ENCODE measurements at places on chromosomes 11 and 22.

DNA sequence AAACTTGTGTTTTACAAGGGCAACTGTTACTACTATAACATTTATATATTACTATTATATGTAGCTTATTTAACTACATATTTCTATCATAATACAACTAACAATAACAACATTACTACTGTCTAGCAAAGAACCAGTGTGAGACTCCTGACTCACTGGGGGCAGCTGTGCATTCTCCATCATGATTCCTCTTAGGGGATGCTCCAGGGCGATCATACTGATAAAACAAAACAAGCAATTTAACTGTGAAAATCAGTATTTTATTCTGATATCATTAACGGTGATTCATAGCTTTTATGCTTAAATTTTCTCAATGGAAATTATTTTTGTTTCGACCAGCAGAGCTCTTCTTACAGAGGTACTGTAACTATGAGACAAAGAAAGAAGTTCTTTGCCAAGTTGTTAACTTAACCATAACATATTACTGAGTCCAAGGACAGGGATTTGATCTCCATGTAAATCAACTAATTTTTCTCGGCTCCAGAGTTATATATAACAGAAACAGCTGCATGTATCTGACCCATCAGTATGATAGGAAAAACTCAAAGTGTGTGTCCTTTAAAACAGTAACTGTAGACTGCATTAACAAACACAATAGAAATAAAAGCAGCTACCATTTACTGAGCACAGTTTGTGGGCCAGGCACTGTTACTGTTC lies 24.8 kb upstream of the FNBP4 start:
- DNase-seq: no peak

- no peak for DNase-seq
Measured at GRCh38 chr11:114099392-114100178, 40.1 kb downstream of the ZBTB16 start.

- DNase-seq: peak; percentile 52
Measured at GRCh38 chr11:95790933-95791708, 823 bp downstream of the CEP57 start.

DNA sequence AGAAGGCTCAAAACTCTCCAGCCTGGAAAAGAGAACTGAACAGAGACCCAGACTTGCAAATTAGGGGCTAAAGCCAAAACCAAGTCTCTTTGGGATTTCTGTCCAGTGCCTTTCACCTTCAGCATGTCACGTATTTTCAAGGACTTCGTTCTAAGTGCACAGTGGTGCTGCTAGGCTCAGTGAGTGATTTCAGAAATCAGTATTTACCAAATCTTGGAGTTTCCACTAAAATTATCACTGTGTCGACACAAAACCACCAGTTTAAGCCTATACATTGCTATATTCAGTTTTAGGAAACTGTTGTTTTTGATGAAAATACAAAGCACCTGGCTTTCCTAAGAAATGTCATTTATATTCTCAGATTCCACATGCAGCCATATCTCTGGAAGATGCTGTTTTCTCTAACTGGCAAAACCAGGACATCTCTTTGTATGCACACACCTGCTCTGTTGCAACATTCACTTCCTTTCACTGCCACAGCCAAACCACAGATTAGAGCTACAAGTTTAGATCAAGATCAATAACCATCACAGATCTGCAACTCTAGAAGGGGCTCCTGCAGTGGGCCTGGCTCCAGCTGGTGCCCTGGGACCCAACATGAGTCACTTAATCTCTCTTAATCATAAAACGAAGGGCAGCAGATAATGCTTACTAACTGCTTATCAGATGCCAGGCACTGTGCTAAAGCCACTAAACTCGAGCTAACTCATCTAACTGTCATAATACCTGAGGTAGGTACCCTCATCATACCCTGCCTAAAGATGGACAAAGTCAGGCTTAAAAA lies 22.3 kb downstream of the SMCO4 start:
- no peak for DNase-seq

DNA sequence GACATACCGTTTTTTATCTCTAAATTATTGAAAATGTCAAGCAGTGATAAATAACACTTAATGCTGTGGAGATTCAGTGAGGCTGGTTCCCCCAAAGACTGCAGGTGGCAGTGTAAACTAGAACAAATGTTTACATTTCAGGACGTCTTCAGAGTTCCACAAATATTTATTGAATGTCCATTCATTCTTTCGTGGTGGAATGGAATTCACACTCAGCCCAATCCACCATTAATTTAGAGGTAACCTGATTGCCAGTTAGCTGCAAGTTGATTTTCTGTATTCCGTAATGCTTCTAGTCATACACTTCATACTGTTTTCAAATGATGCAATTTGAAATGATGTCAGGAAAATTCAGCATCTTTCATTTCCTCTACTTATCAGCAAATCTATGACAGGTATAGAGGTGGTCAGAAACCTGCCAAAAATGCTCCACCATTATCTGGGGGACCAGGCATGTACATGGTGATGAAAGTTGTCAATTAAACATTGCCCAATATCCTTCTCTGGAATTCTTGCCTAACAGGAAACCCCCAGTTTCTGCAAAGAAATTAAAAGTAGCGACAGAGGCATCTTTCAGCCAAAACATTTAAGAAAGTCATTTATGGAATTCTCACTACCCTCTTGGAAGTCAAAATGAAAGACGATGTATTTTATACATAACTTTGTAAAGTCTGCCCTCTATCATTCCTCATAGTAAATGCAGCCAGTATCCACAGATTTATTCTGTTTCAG lies 94.3 kb upstream of the BMAL1 start:
- DNase-seq: no peak

DNA sequence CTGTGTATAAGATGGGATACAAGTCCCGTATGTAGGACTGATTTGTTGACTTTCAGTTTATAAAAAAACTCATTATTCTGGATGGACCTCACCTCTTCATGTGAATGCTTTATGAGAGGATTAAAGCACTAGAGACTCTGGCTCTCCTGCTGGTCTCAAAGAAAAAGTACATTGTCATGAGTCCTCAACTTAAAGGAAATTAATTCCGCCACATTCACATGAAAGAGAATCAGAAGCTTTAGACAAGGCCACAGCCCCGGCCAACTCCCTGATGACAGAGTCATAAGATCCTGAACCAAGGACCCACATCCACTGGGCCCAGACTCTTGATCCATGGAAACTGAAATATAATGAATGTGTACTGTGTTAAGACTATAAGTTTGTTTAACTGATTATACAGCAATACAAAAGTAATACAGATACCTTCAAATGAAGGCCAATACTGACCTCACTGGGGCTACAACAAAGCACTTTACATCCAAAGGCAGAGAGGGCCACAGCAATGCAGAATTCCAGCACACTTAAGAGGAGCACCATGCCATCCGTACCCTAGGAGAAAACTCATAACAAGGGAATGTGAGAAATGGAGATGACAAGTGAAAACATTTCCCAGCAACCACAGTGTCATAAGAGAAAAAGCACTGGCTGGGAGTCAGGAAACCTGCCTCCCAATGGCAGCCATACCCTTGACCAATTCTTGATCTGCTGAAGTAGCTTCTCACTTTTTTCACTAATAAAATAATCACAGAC lies 25.4 kb upstream of the MS4A6A start:
- DNase-seq: no peak

GRCh38 chr11:100706179-100706578 lies 19.1 kb downstream of the ARHGAP42 start:
- no peak for DNase-seq

DNA sequence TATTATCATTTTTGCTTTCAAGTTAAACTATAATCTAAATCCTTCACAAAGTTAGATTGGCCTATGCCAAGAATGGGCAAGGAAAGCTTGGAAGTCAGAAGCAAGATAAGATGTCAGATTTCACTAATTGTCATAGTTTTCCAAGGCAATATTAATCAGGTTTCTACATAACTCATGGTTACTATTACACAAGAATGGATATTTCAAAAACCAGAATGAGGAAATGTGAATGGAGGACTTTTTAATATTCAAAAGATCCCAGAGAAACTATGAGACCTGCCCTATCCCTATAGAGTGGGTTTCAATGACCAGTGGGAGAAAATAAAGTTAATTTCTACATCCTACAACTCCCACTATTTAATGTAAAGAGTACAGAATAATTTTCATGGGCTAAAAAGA lies 203.2 kb downstream of the CASP12 start:
- DNase-seq: no peak

GRCh38 chr11:120749395-120749794 lies 237.8 kb downstream of the GRIK4 start:
- no peak for DNase-seq

GRCh38 chr22:25395468-25395867 lies 169.0 kb upstream of the GRK3 start:
- no peak for DNase-seq

- no peak for DNase-seq
Measured at GRCh38 chr11:73321604-73322381, 13.7 kb downstream of the ARHGEF17 start.

Measured in CD8-positive, alpha-beta T cell (primary cell).